Globus pallidus (tissue), 1 donor: ENCODE measurements at places on chromosomes 1 and 21.

DNA sequence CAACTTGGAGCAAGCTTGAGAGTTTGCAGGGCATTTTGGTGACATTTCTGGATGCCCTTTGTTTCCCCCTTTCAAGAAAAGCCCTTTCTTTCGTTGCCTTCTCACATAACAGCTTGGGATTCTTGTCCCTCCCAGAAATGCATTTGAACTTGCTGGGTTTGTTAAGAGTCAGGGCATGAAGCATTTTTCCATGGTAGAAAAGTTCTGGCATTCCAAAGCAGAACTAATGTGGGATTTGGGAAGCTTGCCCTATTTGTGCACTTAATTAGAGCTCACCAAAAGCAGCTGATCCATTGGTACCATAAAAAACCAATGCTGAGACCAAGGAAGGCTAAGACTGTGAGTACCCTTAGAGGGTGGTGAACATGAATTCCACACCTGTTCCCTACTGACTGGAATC is 99.8 kb upstream of the HOOK1 start:
- DNase-seq: peak; percentile 26

GRCh38 chr1:154962156-154962749 is 671 bp upstream of the PYGO2 start:
- DNase-seq: no peak

- no peak for DNase-seq
These were observed 4.9 kb upstream of the B4GALT3 start for GRCh38 chr1:161182214-161182613.

DNA sequence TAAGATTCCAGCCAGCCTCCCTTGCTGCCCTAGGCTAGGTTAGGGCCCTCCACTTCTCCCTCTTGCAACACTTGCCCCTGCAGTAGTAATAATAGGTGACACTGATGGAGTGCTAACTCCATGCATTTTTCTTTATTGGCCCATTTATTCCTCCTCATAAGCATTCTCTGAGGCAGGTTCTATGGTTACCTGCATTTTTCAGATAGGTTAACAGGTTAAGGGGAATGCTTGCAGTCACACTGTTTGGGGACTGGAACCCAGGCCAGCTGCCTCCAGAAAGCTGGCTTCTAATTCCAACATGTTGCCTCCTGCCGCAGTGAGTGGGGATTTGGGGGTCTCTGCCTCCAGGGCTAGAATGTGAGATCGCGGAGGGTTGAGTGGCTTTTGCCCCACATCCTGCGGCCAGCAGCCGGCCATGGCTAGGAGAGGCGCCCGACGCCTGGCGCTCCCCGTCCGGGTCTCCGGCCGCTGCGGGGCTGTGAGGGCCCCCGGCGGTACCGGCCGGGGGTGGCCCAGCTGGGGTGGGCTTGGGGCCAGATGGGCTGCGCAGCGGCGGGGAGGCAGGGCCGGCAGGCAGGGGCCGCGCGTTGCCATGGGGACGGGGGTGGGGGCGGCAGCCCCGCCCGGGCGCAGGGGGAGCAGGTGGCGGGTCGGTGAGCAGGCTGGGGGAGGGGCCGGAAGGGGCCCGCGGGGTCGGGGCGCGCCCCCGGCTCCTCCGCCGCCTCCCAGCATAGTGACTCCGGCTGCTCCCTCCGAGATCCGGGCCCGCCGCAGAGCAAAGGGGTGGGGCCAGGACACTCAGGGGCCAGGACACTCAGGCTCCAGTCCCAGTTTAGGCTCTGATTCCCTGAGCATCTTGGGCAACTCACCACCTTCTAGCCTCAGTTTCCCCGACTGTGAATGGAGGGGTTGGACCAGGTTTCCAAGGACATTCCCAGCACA is 68.4 kb upstream of the SSBP3 start:
- no peak for DNase-seq

GRCh38 chr1:213606252-213606820 is 381.4 kb upstream of the PROX1 start:
- DNase-seq: no peak

GRCh38 chr1:205970486-205970885 is 27.2 kb upstream of the SLC26A9 start:
- DNase-seq: no peak

- no peak for DNase-seq
These were observed 291.8 kb downstream of the NFIA start for GRCh38 chr1:61374156-61374555.

- no peak for DNase-seq
These were observed 110.7 kb downstream of the ROR1 start for GRCh38 chr1:63884486-63884885.

DNA sequence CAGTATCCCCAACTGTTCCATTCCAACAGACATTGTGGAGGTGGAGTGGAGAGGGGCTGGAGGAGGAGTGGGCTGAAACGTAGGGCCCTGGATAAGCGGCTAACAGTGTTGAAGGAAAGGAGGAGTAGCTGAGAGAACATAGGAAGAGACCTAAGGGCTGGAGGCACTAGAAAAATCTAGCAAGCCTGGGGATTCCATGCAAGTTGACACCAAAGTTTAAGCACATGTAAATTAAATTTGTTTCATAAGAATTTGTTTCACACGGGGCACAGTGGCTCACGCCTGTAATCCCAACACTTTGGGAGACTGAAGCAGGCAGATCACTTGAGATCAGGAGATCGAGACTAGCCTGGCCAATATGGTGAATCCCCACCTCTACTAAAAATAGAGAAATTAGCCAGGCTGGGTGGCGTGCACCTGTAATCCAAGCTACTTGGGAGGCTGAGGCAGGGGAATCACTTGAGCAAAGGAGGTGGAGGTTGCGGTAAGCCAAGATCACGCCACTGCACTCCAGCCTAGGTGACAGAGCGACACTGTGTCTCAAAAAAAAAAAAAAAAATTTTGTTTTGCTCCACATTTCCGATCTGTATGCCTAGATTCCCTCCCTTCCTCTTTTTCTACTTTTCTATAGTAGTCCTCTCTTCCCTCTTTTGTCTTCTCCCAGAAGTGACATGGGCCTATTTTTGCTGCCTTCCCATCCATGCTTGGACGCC is 530 bp upstream of the CD244 start:
- DNase-seq: no peak
